ENCODE measurements at places on chromosomes 7 and 10. TPM values are rescaled to one million over a fixed set of nuclear protein-coding genes. Genes with fewer than 3 reads are reported as not detected.

DNA sequence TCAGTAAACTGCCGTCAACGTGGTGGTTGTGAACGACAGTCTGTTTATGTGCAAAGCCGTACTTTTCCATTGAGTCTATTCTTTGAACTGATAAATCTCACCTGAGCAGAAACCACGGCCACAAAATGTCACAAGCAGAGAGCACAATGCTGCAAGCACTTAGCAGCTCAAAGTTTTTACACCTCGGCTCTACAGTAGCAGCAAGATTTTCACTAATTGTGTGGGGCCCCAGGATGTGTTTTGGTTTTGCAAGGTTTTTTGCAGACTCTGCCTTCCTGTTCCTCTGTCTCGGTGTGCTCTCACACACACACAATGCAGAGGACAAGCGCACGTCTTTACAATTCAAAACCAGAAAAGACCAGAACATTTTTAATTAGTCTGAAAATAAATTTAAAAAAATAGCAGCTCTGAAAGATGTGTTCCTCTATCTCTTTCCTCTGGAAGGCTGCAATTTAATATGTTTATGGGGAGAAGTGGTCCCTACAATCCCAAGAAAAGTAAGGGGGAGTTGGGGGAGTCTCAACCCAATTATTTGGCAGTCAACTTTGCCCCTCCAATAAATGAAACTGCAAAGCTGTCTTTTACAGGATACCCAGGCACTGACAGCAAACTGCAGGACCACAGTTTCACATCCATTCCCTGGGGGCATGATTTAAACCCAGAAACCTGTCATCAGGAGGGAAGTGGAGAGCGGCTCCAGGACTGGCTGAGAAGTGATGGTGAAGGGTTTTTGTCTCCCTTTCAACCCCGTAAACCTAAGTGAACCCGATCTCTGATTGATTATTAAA, 73.8 kb upstream of the SFMBT2 start:
- peak; percentile 86 for ATAC-seq

- no peak for ATAC-seq
These were observed 132.1 kb downstream of the SMURF1 start for GRCh38 chr7:99011706-99012404.

GRCh38 chr7:101093906-101094305, 8.6 kb downstream of the TRIM56 start:
- no peak for ATAC-seq

DNA sequence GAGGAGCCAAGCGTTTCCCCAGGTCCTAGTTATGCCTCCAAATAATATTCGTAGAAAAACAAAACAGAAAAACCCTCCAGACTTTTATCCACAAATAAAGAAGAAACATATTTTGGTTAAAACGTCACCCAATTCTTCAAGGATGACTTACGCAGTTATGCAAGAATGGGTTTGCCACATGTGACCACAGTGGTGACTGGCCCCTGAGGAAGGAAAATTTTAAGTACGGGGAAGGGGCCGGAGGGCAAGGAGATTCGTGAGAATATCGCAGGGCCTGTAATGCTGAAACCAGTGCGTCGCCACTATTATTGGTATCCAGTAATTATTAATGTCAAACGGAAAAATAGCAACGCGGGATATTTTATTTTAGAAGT, 537 bp upstream of the MRPS24 start:
- peak; percentile 47 for ATAC-seq

DNA sequence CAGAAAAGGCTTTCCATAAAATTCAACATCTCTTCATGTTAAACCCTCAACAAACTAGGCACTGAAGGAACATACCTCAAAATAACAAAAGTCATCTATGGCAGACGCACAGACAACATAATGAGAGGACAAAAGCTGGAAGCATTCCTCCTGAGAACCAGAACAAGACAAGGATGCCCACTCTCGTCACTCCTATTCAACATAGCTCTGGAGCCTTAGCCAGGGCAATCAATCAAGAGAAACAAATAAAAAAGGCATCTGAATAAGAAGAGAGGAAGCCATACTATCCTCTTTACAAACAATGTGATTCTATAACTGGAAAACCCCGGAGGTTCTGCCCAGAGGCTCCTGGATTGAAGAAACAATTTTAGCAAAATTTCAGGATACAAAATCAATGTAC, 251.0 kb downstream of the MALRD1 start:
- no peak for ATAC-seq

DNA sequence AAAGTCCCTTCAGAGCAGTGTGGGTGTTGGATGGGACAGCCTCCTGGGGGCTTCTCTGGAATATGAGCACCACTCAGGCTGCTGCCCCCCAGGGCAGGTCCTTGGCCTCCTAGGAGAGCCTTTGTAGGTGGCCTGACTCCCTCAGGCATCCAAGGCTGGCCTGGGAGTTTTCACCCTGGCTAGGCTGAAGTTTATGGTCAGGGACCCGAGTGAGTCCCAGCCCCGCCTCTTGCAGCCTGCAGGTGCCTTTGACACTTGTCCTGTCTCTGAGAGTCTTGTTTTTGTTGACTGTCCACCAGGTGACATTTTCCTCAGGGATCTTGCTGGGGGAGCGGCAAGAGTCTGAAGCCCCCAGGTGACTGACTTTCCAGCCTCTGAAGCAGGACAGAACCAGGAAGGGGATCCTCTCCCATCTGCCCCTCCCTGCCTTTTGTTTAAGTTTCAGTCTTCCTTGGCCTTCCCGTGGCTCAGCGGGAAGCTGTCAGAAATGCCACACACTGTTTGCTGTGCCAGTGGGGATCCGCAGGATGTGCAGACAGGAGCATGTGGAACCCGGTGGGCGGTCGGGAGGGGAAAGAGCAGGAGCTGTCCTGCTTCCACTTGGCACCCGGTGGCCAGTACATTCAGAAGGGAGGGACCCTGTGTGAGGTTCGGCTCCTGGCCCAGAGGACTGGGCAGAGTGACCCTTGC, 59.5 kb downstream of the LRRC18 start:
- no peak for ATAC-seq

DNA sequence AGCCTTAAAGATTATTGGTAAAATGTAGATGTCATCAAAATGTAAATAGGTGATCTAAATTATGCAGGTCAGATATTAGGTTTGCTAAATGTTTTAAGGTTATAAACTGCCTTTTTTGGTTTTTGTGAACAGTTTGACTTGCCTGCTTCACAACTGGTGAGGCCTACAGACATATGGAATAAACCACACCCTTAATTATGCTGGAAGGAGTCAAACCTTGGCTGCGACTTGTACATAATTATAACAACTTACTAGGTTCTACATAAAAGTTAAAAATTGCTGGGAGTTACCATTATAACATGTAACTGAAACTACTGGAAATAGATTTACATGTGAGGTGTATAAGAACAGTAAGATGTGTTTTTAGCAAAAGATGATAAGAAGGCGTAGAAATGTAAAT, 31.5 kb upstream of the OPTN start:
- ATAC-seq: no peak

DNA sequence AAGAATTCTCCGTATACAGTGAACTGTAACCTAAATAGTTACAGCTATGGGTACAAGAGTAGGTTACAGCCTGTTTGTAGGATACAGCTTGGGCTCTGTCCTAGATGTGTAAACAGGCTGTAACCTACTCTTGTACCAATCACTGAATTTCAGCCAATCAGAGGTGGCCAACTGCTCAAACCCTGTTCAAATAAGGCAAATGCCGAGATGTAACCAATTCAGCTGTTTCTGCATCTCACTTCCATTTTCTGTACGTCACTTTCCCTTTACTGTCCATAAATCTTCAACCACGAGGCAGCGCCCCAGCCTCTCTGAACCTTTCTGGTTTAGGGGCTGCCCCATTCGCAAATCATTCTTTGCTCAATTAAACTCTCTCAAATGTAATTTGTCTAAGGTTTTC, 8.3 kb upstream of the MMP21 start:
- no peak for ATAC-seq

GRCh38 chr7:44307905-44308595, 17.3 kb downstream of the CAMK2B start:
- no peak for ATAC-seq

DNA sequence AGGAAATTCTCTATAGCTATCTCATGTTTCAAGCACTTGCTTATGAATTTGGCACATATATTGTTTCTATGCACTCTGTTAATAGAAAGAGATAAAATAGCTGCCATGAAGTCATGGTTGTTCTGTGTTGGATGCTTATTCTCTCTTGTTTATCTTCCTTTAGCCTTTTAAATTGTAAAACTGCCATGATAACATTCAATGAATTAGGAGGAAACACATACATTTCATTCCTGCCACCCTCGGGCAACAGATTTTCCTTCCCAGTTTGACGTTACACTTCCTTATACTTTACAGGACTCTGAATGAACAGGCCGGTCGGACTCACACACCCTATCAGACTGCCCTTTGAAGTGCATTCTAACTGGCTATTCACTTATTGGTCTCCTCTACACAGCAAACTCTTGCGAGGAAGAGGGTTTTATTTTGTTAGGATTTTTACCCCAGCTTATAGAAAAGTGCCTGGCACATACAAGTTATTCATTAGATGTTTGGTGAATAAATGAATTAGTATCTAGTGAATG, 65.7 kb upstream of the FERD3L start:
- no peak for ATAC-seq

Gene HOGA1
- total RNA-seq: not detected

Gene HYAL4
- total RNA-seq: not detected

Gene WEE2
- total RNA-seq: 0.13 TPM

Gene TMEM196
- not detected for total RNA-seq

Data from activated T-helper 17 cell treated with anti-CD3 and anti-CD28 coated beads, Interleukin-2, amount 50 U/mL, for 72 hours (primary cell).